ENCODE measurements at places on chromosomes 3 and 15. TPM values are rescaled to one million over a fixed set of nuclear protein-coding genes. Genes with fewer than 3 reads are reported as not detected.
A peak's percentile ranks its signal among the peaks of the same experiment; 100 is the strongest.

DNA sequence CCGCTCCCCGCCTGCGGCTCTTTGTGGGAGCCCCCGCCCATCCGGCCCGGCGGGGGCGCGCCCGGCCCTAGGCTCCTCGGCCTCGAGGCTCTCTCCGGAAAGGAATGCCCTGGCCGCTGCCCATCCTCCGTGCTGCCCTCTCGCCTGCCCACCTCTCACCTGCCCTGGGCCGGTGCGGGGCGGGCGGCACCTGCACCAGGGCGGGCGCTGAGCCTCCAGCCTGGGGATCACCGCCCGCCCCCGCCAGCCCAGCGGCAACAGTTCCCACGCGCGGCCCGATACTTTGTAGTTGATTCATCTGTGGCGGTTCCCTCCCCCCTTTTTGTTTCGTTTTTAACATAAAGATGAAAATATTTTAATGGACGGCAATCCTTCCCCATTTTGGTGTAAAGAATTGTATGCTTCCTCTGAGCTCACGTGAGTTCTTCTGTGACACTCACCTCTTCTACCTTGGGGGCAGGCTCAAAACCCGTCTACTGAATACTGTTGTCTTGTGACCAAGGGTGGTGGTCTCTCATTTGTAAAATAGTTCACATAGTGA lies 1.9 kb downstream of the KLF13 start:
- no peak for DNase-seq

- no peak for DNase-seq
Measured at GRCh38 chr3:58193682-58194407, 16.9 kb downstream of the DNASE1L3 start.

DNA sequence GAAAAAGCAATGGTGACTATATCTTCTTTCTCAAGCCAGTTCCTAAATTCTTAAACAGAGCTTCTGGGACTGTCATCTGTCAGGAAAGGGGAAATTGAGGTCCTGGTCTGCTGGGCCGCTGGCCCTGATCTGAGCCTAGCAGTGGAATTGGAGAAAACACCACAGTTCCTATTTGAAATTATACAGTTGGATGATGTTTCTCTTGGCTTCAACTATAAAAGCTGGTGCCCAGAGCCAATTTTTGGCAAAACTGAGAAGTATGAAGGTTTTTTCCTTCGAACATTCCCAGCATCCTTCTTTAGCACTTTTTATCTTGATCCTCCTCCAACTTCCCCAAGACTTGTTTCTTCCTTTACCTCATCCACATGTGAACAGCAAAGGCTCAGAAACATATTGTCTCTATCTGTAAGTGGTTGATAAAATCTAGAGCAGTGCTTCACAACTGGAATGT lies 83.9 kb downstream of the CD47 start:
- no peak for DNase-seq

GRCh38 chr3:172260381-172260780 lies 187.9 kb downstream of the GHSR start:
- DNase-seq, result no peak

- DNase-seq, result no peak
Measured at GRCh38 chr3:129425619-129426018, 2.8 kb downstream of the EFCAB12 start.

GRCh38 chr15:74422652-74423430 lies 10.9 kb downstream of the SEMA7A start:
- peak; percentile 55 for DNase-seq

- no peak for DNase-seq
Measured at GRCh38 chr3:169405076-169405475, 258.4 kb downstream of the MECOM start.

- DNase-seq, result no peak
Measured at GRCh38 chr3:550471-550870, 353.9 kb downstream of the CHL1 start.

- no peak for DNase-seq
Measured at GRCh38 chr3:161946443-161946960, 449.9 kb downstream of the OTOL1 start.

DNA sequence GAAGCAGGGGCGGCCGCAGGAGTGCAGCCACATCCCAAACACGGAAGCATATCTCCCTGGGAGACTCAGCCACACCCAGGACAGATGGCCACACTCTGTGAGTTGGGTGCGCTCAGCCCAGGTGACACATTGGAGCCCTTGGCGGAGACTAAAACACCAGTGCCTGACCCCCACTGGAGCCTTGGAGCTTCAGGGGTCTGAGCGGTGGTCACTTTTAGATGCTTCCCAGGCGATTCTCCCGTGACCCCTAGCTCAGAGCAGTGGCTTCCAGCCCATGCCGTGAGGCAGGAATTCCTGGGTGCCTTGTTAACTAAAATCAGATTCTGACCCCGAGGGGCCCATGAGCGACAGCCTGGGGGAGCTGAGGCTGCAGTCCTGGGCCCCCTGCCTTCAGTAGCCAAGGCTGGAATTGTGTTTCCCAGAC lies 54.5 kb downstream of the PLXNA1 start:
- no peak for DNase-seq

GRCh38 chr15:32908135-32908801 lies 190.5 kb downstream of the GREM1 start:
- no peak for DNase-seq

Gene C2CD4A
- not detected for total RNA-seq

Gene GCNT3
- not detected for total RNA-seq

Gene HDGFL3
- total RNA-seq, result 92.0 TPM

Gene MAP4
- total RNA-seq, result 54.6 TPM

Gene PLSCR5
- not detected for total RNA-seq

All from neural progenitor cell (in vitro differentiated cells).